Suppressor macrophage treated with lipopolysaccharide for 4 hours (primary cell): ENCODE measurements at places on chromosomes 2 and 18.
A peak's percentile ranks its signal among the peaks of the same experiment; 100 is the strongest.

GRCh38 chr2:218329826-218330593 is 26.6 kb upstream of the CATIP start:
- peak; percentile 53 for DNase-seq

GRCh38 chr2:121613774-121614173 is 35.5 kb downstream of the CLASP1 start:
- no peak for DNase-seq

DNA sequence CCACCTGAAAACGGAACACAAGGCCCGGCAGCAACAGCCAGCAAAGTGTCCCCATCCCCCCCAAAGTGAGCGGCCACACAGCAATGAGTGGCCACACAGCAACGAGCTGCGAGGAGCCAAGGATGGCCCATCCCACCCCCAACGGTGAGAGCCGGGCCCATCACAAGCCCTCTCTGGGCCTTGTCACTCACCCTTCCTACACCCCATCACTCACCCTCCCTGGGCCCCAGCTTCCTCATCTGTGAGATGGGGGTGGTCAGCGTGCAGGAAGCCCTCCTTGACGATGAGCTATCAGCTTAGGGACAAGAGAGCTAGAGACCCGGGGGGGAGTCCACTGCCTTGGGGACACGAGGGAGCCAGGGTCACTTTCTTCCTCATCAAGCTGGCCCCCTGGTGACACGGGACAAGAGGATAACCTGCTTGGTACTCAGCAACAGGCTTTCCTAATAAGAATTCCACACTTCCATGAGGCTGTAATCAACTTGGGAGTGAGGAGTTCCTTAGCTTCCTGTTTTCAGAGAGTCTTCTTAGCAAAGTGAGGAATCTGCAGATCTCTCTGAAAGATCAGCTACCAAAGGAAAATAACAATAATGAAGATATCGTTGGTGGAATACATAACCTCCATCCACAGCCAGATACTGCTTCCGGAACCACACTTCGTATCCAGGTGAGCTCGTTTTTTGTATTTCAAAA is 92.8 kb downstream of the HDAC4 start:
- no peak for DNase-seq

- no peak for DNase-seq
Measured at GRCh38 chr2:29987146-29987545, 65.8 kb upstream of the ALK start.

- DNase-seq = no peak
Measured at GRCh38 chr2:104043864-104044263, 810.1 kb upstream of the POU3F3 start.

GRCh38 chr2:164719996-164720941 is 99.0 kb upstream of the GRB14 start:
- no peak for DNase-seq

DNA sequence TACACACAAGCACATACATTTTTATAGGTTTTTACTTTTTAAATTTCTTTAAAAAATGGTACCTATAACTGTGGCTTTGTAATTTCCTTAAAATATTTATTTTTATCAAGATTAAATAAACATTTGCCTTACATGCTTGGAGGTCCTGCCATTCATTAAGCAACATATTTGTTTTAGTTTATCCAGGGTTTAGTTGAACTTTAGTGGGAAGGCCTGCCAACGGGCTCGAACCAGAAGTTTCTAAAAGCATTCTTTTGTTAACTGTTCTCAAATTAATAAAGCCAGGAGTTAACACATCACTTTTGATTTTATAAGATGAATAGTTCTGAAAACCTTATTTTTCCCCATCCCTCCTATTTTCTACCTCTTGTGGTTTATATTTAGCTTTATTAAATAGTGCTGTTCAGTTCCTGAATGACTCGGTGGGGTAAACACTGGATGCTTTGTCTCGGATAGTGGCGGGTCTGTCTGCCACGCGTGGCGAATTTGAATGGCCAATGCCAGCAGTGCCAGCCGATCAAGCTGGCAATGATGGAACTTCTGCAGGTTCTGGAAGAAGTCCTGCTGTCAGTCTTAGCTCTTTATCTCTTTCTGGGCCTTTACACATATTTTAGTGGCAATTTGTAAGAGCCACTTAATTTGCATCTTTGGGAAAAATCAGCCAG is 32.2 kb downstream of the SH3YL1 start:
- no peak for DNase-seq

DNA sequence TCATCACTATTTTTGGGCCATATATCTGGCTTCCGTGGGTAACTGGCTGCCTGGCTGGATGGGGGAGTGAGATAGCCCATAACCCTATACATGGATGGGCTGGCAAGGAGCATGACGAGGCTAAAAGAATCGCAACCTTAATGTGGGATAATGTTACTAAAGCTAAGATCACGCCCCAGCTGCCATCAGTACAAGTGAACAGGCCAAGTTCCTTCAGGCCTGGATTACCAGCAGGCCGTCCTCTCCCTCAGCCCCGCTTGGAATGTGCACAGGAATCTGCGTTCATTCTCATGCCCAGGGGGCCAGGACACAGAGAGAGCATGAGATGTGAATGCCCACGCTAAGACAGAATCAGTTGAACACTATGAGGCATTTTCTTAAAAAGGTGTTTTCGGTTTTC is 34.7 kb downstream of the RMC1 start:
- no peak for DNase-seq

- no peak for DNase-seq
Measured at GRCh38 chr2:161116509-161116908, 43.7 kb upstream of the TANK start.

DNA sequence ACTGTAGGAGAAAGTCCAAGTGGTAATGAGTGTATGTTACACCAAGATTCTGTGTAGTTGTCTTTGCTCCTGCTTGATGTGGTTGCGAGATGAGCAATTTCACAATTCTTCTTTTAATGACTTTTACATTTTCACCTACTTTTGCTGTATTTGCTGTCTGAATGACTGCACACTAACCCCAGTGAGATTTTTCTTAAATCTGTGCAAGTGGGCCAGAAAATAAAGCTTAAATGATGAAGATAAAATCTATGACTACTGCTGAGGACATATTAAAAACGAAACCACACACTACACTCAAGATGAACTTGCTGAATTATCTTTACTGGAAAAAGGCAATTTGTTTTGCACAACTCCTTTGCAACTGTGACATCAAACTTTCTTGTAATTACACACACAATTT is 4.1 kb downstream of the LDAH start:
- peak; percentile 13 for DNase-seq

GRCh38 chr2:58788402-58788801 is 547.3 kb upstream of the FANCL start:
- no peak for DNase-seq

DNA sequence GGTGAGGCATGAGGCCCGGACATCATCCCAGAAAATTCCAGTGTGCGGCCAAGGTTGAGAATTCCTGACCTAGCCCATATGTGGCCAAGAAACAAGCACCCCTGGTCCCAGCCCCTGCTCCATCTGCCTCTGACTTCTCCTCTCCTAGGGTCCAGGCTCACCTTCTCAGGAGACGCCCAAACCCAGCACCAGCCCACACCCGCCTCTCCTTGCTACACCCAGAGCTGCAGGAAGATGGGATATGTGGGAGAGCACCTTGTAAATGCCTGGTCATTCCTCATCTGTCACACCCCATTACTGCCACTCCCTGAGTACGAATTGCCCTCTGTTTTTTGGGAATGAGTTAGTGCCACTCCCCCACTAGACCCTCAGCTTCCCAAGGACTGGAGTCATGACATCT is 7.3 kb upstream of the ATP6V1B1 start:
- no peak for DNase-seq

DNA sequence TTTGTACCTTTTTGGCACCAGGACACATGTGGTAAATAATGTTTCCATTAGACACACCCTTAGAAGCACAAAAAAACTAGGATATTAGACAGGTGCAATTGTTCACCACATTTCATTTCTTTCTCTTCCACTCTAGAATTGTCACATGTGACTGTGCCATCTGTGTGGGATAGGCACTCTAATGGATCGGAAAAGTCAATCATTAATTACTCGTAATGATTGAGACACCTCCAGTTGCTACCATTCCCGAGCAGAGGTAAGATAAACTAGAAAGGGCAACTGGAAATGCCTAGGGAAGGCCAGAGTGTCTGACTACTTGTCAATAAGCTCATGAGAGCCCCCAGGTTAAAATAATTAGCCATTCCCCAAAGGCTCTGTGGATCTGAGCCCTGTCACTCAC is 59.9 kb downstream of the METTL4 start:
- no peak for DNase-seq

DNA sequence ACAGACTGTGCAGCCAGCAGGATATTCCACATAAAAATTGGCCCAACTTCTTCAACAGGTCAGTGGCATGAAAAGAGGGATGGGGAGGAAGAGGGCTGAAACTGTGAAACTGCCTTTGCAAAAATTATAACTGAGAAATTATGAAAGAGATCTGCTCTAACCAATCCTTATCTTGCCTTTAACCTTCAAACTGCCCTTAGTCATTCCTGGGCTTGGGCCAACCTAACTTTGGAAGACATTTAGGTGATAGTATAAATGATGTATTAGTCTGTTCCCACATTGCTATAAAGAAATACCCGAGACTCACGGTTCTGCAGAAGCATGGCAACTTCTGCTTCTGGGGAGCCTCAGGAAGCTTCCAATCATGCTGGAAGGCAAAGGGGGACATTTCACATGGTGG is 74.5 kb downstream of the RPL31 start:
- no peak for DNase-seq

GRCh38 chr2:189901664-189902063 is 117.4 kb downstream of the PMS1 start:
- DNase-seq = no peak

GRCh38 chr2:152099367-152100050 is 665 bp upstream of the CACNB4 start:
- DNase-seq = peak; percentile 18

DNA sequence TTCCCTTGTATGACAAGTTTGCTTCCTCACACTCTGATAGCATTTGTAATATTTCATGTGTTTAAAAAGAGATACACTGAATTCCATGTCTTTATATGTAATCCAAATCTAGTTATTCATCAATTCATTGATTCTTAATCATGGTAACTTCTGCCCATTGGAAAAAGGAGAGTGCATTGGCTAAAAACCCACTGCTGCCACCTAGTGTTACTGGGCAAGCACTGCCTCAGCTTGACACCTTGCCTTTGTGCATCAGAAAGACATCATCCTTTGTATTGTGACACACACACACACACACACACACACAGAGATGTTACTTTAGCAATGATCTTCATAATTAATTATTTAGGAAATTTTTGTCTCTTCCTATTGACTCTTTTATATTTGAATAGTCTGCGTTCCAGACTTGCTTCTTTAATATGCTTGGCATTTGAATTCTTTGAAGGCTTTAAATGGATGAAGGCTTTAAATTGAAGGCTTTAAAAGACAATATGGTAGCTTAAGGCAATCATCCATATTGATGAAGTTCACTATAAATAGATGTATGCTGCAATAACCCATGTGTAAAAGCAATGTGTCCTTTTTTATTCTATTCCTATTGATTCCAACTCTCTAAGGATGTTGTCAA is 414.2 kb upstream of the CHST9 start:
- peak; percentile 46 for DNase-seq

GRCh38 chr2:63827749-63828148 is 13.9 kb upstream of the UGP2 start:
- no peak for DNase-seq

GRCh38 chr2:46936566-46936965 is 21.0 kb upstream of the MCFD2 start:
- no peak for DNase-seq

GRCh38 chr2:119821266-119821665 is 61.5 kb downstream of the PTPN4 start:
- no peak for DNase-seq

GRCh38 chr2:121776361-121776760 is 20.9 kb downstream of the TSN start:
- DNase-seq = no peak

DNA sequence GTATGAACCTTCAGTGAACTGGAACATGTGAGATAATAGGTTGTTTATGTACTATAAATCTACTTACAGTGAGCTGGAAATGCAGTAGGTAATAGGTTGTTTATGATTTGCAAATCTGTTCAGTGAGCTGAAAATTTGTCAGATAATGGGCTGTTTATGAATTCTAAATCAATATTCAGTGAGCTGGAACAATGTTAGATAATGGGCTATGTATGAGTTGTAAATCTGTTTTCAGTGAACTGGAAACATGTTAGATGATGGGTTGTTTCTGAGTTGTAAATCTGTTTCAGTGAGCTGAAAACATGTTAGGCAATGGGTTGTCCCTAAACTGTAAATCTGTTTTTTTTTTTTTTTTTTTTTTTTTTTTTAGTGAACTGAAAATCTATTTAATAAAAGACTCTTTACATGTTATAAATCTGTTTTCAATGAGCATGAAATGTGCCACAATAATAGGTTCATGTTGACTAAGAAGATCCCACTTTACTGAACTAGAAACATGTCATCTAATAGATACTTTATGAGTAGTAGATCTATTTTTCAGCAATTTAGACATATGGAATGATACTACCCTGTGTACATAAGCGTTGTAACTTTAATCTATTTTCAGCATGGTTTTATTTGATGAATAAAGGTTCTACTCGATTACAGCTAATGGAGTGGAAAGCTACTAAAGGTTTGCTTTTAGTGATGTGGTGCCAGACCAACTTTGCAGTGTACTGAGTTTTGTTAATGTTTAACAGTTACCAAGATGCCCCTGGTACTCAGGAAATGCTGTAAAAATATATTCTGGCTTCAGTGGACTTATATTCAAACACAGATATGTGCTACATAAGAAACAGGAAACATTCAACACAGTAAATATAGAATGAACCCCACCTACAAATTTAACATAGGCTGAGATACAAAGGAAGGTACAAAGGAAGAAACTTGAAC is 1471.8 kb downstream of the LRP1B start:
- no peak for DNase-seq

- DNase-seq = no peak
Measured at GRCh38 chr2:218975060-218975777, 9.8 kb downstream of the FEV start.

GRCh38 chr2:206324869-206325268 is 50.4 kb downstream of the ZDBF2 start:
- DNase-seq = no peak

GRCh38 chr18:36284268-36284667 is 13.2 kb upstream of the FHOD3 start:
- DNase-seq = no peak

DNA sequence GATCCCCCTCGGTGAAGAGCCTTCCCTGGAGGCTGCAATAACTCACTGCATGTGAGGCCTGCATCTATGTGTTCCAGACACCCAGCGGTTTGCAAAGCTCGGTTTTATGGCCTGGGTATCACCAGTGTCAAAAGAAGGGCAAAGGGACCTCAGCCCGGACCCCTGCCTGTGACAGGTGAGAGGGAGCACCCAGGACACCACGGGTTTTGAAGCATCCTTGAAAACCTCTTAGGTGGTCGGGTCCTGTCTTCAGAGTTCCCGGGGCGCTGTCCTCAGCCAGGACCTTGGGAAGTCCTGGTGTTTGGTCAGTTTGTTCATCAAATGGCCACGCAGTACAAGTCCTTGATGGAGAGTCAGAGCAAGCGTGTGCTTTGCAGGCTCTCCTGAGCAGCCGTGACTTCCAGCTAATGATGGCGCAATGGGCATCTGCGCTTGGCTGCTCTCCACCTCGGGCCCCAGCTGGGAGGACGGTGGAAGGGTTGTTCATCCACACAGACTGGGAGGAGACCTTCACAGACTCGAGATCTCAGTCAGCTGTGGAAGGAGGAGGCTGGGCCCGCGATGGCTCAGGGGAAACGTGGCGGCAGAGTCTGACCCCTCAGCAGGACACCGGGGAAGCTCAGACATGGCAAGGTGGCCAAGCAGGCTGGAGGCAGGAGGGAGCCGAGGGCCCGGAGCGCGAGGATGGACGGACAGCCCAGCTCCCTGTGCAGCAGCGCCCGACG is 113.1 kb upstream of the GPC1 start:
- no peak for DNase-seq
